Stimulated activated CD8-positive, alpha-beta memory T cell treated with anti-CD3 and anti-CD28 coated beads, Interleukin-7, amount 100 ng/mL, for 1 hour (primary cell): ENCODE measurements at places on chromosomes 6 and 20.

- DNase-seq: no peak
These were observed 100.5 kb downstream of the ERMARD start for GRCh38 chr6:169851641-169852503.

DNA sequence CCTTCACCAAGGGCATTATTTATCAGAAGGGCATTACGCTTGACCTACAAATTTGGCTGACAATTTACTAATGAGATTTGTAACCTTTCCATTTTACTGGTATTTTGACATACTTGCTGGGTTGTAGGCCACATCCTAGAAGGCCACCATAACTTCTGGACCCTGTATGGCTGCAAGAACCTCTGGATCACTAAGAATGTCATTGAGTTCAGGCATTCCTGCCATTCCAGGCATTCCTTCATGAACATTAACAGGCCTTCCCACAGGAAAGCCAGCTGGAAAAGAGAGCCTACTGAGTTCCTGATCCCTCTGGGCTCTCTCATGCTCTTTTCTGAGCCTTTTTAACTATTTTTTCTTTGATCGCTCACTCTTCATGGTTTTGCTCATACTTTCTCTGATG lies 28.4 kb upstream of the SLC35A1 start:
- no peak for DNase-seq

GRCh38 chr6:64889144-64889543 lies 817.9 kb downstream of the EYS start:
- no peak for DNase-seq

GRCh38 chr6:38671885-38672467 lies 31.0 kb downstream of the GLO1 start:
- DNase-seq: no peak

DNA sequence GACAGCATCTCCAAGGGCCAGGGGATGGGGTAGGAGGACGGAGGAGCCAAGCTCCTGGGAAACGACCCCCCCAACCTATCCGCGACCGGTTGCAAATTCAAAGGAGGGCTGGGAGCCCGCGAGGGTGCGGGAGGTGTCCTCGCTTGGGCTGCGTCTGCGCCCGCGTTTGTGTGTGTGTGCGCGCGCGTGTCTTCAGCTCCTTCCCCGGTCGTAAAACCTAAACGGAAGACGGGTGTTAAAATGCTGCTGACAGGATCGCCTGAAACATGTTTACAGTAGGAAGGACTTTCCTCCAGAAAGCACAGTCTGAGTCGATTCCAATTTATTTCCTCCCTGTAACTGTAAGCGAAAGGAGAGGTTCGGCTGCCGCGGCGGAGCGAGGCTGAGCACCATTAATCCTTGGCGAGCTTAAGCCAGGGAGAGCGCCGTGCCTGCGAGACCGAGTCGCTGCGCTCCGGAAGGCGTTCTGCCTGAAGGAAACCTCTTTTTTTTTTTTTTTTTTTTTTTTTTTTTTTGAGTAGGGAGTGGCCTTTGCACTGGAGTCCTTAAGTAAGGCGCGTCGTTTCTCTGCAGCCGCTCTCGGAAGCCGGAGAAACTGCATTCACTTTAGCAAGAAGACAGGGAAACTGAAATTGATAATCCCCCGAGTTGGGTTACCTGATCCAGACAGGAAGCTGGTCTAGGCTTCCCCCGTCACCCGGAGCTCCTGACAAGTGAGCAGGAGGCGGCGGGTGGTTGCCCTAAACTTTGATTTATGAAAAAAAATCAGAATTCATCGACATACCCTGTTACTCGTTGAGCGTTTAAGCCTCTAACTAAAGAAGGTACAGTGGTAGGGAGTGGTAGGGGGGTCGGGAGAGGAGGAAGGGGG lies 4.8 kb upstream of the SOX4 start:
- DNase-seq: no peak

GRCh38 chr6:101830501-101831031 lies 437.1 kb downstream of the GRIK2 start:
- no peak for DNase-seq

DNA sequence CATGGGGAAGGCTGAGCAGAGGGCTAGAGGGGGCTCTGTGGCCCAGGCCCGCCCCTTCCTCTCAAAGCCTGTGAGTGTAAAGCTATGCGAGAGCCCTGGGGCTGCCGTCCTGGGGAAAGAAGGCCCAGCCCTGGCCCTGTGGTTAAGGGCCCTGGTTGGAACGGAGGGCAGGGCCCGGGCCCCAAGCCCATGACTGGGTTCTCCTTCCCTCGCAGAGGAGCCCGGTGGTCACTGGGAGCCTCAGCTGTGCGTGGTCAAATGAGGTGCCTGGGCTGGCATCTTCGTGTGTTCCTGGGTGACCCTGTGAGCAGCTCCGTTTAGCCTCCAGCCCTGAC lies 56.0 kb downstream of the SMOC2 start:
- no peak for DNase-seq

- DNase-seq: no peak
These were observed 2.6 kb downstream of the STK35 start for GRCh38 chr20:2104236-2104635.

DNA sequence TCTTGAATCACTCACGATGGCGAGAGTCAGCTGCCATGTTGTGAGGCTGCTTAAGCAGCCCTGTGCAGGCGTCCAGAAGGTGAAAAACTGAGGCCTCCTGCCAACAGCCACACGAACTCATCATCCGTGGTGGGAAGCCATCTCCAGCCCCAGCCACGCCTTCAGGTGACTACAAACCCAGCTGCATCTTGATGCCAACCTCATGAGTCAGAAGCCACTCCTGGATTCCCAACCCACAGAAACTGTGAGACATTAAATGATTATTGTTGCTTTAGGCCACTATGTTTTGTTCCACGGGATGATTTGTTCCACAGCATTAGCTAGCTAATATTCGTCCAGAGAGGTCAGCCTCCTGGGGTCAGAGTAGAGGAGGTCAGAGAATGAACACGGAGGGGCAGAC lies 80.5 kb downstream of the SNX5 start:
- DNase-seq: no peak

DNA sequence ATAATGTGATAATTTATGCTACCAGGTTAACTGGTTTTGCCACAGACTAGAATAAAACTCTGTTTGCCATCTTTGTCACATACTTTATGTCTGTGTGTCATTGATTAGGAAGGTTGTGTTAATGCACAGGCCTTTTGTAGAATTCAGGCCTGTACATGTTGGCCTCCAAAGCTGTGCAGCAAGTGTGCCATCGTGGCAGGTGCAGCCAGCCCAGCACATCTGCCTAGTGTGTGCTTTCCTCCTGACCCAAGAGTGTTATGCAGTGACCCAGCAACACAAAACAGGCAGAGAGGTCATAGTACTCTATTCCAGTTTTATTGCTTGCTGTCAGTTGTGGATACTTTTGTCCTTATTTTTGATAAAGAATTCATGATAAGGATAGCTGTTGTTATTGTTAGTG lies 3.7 kb downstream of the MAP3K4 start:
- no peak for DNase-seq

DNA sequence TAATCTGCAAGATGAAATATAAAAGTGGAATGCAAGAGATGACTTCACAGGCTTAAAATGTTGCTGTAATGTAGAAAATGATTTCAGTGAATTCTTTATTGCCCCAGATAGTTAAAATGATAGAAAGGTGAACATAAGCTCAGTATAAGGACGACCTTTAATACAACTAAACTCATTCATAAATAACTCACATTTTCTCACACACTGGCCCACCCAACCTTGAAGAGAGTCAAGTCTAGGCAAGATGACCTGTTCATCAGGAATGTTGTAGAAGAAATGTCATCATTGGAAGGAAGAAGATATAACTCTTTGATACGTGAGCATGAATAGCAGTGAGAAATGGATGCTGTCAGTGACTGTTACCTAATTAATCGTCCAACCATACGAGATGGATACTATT lies 111.1 kb upstream of the SASH1 start:
- DNase-seq: no peak

DNA sequence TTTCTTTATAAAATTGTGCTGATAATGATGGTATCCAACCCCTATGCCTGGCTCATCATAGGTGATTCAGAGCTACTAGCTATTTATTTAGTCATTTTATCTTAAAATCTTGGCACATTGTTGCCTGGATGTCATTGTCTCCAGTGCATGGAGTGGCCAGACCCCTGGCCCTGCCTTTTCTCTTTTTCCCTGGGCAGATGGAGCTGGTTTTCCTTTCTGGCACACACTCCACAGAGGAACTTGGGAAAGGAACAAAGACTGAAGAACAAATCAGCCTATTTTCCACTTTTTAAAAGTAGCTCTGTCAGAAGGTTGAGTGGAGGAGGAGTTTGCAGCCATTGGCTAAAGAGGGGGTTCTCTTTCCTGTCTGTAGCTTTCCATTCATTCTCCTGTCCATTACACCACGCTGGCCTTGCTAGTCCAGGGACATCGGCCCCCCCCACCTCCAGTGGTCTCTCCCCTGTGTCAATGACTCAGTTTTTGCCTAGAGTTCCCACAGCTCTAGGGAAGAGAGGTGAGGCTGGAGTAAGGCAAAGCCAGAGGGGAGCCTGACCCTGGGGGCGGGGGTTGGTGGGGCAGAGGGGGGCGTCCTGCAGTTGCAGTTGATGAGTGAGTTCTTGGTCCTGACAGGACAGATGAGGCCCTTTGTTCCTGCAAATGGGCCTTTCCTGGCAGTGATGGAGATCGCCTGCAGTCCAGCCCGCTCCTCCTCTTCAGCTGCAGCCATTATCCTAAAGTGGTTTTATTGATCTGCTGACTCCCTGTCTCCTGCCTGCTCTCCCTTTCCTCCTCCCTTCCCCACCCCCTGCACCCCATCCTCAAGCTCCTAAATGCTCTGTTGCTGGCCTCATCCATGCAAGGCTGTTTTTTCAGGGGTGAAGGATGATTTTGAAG lies 774.5 kb downstream of the DHX35 start:
- DNase-seq: no peak

DNA sequence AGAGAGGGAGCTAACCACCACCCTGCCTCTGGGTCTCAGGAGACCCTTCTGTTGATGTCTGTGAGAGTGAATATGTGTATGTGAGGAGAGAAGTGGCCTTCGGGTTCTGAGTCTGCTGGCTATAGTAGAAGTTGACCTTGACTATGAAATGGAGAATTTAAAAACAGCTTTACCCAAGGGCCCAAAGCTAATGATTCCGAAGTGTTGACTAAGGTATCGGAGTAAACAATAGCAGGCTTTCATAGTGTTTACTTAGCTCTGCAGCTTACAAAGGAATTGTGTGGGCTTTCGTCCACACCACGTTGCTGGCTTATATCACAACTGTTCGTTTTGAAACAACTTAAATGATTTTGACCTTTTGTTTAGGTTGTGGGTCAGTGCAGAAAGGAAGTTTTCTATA lies 126.5 kb upstream of the JAG1 start:
- DNase-seq: no peak

DNA sequence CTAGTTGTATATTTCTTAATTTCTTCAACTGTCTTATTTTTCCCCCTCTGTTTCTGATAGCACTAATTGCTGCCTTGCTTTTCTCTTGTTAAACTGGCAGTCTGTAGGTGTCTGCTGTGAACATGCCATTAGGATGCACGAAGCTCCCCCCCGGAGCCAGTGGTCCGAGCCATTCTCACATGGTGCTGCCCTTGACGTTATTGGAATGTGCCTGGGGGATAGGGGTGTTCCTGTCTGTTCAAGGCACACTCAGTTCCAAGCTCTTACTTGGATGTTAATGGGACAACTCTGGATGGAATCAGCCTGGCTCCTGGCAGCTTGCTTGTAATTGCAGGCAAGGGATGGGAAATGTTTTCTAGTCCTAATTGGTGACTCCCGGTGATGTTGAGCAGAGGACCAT lies 68.4 kb downstream of the RREB1 start:
- DNase-seq: no peak

GRCh38 chr6:73798592-73798991 lies 102.6 kb downstream of the CD109 start:
- no peak for DNase-seq

- DNase-seq: no peak
These were observed 117.0 kb downstream of the EPB41L2 start for GRCh38 chr6:130946076-130946475.

DNA sequence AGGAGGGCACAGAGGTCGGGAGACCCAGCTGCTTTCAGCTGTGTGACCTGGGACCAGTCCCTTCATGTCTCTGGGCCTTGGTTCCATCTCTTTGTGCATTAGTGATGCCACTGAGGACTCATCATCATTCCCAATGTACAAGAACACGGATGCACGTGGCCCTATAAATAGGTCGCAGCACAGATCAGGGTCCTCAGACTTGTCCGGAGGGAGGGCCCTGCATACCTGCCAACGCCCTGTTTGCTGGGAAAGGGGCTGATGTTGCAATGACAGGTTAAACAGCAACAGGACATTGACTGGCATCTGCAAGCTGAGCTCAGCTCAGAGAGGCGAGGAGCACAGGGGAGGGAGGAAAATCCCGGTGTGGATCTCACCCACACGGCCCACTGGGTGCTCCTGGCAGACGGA lies 21.8 kb downstream of the TGM2 start:
- DNase-seq: no peak

DNA sequence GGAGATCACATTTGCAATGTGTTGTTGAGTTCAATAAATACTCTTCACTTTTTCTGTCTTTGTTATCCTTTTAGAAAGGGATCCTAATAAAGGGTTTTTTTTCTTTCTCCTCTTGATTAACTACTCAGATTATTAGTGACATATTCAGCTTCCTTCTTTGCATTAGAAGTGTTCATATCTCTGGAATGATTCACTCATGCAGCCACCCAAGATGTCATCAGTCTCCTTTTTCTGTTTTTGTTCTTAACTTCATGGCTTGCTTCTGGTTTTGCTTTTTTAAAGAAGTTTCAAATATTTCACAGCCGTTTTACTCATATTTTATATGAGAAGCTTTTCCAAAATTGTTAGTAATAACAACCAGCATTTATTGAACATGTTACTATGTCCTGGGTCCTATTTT lies 187.6 kb downstream of the TMEM242 start:
- no peak for DNase-seq

DNA sequence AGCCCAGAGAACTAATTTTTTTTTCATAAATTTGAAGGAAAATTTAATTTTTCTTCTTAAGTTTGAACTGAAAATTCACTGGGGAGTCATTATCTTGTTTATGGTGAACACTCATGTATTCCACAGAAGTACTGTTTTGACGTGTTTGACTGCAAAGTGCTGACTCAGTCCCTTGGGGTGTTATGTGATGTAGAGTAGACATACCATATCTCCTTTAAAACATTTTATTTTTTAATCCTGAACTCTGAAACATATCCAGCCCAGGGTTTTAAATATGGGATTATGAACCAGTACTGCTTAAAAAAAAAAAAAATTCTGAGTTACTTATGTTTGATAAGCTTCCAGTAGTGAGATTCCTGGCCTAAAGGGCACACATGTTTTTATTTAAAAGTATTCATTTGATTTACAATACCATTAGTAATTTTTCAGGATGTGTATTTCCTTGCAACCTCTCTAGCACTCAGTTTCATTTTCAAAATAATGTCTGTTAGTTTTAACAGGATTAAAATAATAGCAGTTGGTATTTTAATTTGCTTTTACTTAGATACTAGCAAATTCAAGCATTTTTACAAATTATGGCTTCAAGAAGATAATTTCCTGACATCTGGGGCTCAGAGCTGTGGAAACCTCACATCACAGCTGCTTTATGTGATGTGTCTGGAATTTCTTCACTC lies 81.7 kb upstream of the PDE10A start:
- DNase-seq: no peak

GRCh38 chr6:30837432-30837831 lies 46.9 kb upstream of the DDR1 start:
- DNase-seq: no peak

GRCh38 chr20:44113618-44114376 lies 73.2 kb downstream of the JPH2 start:
- DNase-seq: no peak

GRCh38 chr6:168835991-168836390 lies 395.0 kb downstream of the SMOC2 start:
- DNase-seq: no peak

- DNase-seq: no peak
These were observed 16.0 kb downstream of the ZBTB46 start for GRCh38 chr20:63814891-63815614.
